ENCODE measurements at places on chromosomes 2 and 18.
A peak's percentile ranks its signal among the peaks of the same experiment; 100 is the strongest.

GRCh38 chr2:42916324-42916723, 123.9 kb upstream of the HAAO start:
- DNase-seq = no peak

DNA sequence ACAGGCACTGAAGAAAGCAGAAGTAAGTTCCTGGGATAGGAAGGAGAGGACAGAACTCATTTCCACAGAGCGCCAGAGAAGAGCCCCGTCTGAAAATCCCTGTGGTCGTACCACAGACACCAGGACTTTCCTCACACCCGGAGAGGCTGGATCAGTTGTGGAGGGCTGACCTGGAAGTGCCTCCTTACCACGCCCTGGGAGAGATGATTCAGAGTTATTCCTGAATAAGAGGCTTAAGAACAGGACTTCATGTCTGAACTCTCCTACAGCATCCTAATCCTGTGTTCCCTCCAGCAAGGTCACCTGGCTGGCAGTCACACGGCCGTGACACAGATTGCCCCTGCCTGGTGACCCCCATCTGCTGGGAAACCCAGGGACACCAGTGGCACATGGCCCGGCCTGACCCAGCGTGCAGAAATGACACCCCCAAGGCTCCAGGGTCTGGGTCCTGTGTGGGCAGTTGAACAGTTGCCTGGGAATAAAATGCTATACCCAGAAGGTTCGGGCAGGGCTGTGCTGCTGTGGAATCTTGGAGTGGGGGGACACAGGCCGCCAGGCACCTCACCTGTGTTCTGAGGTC, 105.9 kb downstream of the PXDN start:
- DNase-seq = no peak

DNA sequence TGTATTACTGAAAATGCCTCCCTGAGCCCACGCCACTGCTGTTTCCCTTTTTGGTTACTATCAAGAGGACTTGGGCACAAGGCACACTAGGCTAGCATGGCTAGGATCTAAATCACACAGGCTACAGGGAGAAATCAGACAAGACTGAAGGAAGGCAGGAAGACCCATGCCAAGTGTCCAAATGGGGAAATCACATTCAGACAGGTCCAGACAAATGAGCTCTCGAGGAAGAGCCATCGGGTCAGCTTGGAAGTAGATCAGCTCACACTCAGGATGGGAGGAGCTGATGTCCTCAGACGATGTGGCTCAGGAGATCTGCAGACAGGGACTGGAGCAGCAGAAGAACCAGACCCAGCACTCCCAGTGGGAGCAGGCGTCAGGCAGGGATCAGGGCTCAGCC, 113.2 kb downstream of the COL6A3 start:
- DNase-seq = no peak

- no peak for DNase-seq
These were observed 272.9 kb downstream of the PAX3 start for GRCh38 chr2:222025881-222026271.

- no peak for DNase-seq
These were observed 90.9 kb downstream of the RNF144A start for GRCh38 chr2:7007846-7008741.

- DNase-seq = no peak
These were observed 60.0 kb downstream of the TNS1 start for GRCh38 chr2:217942731-217943335.

DNA sequence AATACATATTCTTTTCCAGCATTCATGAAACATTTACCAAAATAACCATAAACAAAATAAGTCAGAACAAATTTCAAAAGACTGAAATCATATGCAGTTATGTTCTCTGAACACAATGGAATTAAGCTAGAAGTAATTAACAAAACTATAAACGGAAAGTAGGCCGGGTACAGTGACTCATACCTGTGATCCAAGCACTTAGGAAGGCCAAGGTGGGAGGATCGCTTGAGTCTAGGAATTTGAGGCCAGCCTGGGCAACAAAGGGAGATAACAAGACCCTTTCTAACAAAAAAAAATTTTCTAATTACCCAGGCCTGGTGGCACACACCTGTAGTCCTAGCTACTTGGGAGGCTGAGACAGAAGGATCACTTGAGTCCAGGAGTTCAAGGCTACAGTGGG, 14.9 kb downstream of the ATAD2B start:
- no peak for DNase-seq

GRCh38 chr18:79662034-79662433, 17.6 kb upstream of the CTDP1 start:
- no peak for DNase-seq

DNA sequence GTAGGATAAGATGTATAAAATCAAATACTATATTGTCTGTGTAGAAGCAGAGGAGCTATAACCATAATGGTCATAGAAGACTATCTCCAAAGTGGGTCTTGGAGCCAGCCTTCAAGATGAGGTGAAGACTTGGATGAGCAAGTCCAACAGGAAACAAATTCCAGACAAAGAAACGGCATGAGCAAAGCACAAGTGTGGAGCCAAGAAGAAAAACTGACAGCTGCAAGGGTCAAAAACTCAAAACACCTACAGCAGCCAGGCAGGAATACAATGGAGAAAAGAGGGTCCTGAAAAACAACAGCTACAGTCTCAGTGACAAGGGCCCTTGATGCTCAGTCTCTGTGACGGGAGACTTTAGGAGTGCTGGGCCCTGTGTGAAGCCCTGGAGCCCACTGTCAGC, 102.4 kb downstream of the STK39 start:
- DNase-seq = no peak

- no peak for DNase-seq
These were observed 22.1 kb downstream of the HTR2B start for GRCh38 chr2:231102772-231103171.

- no peak for DNase-seq
These were observed 863 bp downstream of the CSRNP3 start for GRCh38 chr2:165470361-165470760.

- DNase-seq = no peak
These were observed 311.5 kb upstream of the ID2 start for GRCh38 chr2:8370258-8370802.

- no peak for DNase-seq
These were observed 46.8 kb upstream of the TBR1 start for GRCh38 chr2:161369311-161369710.

GRCh38 chr2:10919771-10920621, 8.3 kb downstream of the KCNF1 start:
- DNase-seq = no peak

DNA sequence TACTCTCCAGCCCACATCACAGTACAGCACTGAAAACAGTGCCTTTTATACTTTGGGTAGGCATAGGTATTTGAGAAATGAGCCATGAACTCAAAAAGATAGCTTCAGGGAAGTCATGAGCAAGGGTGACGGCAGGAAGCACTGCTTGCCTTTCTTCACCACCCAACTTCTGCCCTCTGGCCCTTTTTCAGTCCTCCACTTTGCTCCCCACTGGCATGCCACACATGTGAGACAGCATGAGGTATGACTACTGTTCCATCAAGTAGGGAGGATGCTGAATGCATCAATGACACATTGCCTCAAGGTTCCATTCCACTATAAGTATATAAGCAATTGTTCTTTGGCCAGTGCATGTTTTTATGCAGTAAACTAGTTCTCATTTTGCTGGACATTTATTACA, 373.0 kb downstream of the NRXN1 start:
- no peak for DNase-seq

- no peak for DNase-seq
These were observed 48.3 kb downstream of the COL3A1 start for GRCh38 chr2:189022492-189022891.

DNA sequence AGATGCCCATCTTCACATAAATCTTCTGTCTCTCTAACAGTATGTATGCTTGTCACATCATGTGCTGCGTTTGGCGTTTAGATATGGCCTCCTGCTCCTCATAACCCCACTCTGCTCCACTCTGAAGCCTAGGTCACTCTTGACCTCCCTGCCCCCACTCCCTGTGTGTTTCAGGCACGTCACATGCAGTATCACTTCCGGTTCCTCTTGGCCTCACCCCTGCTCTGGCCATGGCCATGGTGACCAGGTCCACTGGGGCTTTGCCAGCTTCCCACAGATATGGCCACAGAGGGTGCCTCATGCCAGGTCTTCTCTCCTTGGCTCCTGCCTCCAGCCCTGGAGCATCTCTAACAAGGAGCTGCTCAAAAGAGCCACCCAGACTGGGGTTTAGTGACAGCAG, 160.0 kb downstream of the RNF152 start:
- no peak for DNase-seq

- no peak for DNase-seq
These were observed 16.6 kb downstream of the EFEMP1 start for GRCh38 chr2:55906993-55907392.

DNA sequence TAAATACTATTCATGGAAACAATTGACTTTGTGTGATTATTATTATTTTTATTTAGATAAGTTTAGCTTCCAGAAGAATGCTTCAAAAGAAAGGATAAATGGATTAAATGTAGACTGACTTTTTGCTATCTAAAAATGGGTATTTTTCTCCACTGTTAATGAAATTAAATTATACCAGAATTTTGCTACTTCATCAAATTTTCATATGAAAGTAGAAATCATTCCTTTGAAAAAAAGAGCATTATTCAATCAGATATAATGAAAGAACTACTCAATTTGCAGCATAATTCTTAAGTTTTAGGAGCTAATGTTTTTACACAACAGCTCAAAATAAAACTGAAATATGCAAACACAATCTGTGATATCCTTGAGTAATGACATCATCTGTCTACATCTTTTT, 1424.6 kb downstream of the DPP10 start:
- DNase-seq = no peak

DNA sequence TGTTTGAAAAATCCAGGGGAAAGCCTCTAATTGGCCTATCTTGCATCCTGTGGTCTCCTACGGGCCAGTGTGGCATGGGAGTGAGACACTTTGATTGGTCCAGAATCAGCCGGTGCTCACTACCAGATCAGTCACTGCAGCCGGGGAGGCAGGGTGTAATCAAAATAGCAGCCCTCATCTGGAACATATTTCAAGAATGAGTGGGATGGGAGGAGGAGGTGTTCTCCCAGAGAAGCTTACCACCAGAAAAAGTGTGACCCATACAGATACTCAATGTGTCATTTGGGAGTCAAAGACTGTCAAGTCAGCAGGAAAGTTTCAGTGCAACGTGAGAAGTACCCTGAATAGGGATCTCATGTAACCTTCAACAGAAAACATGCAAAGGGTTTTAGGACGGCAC, 393.9 kb upstream of the SLC14A2 start:
- no peak for DNase-seq

DNA sequence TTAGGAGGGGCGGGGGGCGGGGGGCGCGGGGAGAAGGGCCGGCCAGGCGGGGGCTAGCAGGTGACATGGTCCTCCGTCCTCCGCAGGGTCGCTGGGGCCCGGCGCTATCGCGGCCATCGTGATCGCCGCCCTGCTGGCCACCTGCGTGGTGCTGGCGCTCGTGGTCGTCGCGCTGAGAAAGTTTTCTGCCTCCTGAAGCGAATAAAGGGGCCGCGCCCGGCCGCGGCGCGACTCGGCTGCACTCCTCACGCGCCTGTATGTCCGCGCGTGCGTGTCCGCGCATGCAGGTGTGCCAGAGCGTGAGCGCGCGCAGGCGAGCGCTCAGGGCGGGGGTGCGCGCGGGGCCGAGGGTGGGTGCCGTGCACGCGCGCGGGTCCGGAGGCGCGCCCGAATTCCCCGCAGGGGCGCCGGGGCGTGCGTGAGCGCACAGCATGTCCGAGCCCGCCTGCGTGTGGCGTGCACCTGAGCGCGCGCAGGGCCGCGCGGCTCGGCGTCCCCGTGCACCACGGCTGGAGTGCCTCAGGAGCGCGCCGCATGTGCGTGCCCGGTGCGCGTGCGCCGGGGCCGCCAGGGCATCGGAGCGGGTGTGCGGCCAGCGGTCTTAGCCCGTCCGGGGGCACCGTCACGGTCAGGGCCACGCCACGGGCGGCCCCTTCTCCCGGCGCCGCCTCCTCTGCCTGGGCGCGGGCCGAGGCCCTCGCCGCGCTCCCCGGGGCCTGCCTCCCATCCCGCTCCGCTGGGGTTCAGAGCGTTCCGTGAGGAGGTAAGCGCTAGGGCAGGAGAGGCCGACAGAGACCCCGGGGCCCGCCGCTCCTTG, 6.3 kb downstream of the SNORC start:
- DNase-seq = peak; percentile 44

- peak; percentile 97 for DNase-seq
These were observed 454 bp upstream of the HDAC4 start for GRCh38 chr2:239401067-239401880.

DNA sequence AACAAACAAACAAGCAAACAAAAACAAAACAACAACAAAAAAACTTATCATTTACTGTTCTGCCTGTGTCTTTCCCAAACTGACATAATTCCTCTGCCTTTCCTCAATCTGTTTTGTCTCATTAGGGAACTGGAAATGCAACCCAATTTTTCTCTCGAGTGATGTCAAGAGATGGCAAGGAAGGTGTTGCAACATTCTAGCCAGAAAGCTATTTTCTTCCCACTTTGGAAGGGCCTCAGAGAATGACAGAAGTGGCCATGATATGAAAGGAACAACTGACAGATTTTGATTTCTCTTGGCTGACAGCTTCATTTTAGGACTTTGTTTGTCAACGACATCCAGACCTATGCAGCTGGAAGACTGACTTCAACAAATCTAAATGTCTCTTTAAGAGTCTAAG, 24.7 kb downstream of the RND3 start:
- DNase-seq = no peak

DNA sequence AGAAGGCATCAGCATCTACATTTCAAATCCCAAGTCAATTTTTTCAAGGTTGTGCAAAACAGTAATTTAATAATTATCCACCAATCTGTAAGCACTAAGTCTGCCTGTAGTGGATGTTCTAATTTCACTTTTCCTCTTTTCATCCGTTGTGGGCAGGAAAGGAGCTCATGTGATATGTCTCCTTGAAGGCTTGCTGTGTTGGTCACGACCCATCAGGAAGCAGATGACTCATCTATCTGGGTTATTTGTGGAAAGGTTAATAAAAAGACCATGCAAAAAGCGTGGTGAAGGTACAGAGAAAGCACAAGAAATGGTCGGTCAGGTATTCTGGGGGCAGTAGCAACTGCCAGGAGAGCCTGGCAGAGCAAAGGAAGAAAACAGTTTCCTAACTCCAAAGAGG, 476.7 kb upstream of the RAB6C start:
- no peak for DNase-seq

- DNase-seq = no peak
These were observed 178.4 kb upstream of the FN1 start for GRCh38 chr2:215614296-215614695.

DNA sequence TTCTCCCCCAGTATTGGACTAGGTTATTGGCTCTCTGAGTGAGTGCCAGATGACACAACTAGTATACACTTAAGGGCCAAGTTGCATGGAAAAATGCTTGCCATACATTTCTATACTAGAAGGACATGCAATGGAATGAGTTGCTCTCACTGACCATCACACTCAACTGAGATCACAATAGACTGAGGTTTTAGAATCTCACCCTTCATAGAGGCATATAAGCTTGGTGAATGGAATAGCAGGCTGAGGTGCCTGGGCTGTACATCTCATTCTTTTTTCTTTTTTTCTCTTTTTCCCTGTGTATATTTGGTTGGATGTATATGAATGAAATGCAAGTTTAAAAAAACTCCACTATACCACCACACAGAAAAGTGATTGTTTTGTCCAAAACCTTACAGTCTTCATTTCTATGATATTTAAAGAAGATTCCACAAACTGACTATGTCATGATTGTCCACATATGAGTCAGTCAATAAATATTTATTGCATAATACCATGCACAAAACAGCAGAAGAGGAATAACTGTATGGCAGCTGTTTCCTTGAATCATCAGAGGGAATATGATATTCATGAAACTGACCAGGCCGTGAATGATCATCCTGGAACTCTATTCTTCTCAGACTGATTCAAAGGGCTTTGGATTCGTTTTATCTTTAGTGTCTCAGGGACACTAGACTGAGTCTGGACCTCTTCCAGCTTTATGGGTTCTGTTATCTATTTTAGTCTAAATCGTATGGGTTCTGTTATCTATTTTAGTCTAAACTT, 122.6 kb upstream of the STK17B start:
- DNase-seq = no peak

All from stimulated activated CD4-positive, alpha-beta T cell treated with anti-CD3 and anti-CD28 coated beads, TNF-alpha, amount 100 ng/mL, for 24 hours (primary cell).